MCF 10A (cell line): ENCODE measurements at places on chromosomes 12 and 14. TPM values are rescaled to one million over a fixed set of nuclear protein-coding genes. Genes with fewer than 3 reads are reported as not detected.

DNA sequence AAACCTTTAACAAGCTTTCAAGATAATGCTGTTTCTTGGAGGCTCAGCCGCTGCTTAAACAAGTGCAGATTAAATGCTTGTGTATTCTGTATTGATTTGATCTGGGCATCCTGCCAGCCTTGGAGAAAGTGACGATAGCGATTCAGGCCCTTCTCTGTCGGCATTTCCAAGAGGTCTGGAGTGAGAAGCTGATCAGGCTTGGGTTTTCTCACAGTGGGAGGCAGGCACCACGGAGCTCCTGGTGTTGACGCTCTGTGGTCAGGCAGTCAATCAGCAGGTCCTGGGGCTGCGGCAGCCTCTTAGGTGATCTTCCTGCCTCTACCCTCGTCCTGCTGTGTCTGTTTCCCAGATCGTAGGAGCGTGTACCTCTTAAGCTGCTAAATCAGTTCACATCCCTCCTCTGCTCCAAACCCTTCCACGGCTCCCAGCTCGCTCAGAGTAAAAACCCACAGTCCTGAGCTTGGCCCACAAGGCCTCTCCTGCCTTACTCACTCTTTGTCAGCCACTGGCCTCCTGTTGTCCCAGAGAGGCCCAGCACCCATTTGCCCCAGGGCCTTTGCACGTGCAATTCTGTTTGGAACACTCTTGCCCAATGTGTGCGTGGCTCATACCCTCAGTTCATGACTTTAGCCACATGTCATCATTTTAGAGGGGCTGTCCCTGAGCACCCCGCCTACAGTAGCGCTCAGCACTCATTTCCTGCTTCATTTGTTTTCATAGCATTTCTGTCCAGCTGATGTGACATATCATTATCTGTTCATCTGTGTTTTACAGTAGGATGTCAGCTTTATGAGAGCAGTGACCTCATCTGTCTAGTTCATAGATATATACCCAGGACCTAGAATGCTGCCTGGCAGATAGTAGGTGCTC lies 155.4 kb downstream of the AACS start:
- peak; percentile 56 for DNase-seq

DNA sequence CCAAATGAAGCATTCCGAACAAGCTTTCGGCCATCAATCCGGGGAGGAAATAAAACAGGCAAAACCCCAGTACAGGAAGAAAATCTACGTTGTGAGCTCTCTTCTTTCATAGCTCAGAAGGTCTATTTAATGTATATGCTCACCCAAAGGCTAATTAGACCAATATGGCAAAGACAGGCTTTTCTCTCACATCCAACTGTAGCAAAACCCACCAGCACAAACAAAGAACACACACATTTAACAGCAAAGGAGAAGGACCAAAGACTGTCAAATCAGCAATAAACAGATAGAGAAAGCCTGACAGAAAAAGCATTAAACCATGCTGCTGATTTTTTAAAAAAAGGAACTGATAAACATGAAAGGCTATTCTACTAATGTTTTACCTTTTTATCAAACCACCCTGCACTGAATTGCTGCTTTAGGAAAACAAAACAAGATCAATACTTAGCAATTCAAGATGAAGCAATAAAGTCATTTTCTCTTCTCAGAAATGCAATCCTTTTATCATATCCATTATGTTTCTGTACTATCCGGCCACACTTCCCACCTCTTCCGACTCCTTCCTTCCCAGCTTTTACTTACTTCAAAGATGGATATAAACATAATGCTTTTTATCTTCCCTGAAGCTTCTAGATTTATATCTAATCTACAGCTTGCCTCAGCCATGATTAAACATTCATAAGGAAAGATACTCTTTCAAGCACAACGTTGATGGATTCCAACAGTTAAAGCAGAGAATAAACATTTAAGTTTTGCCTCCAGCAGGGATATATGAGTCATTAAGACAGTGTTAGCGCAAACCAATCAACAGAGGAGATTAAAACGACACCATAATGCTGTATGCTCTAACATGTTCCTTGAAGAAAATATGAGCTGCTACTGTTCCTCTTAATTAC lies 74.6 kb upstream of the BBS10 start:
- peak; percentile 35 for DNase-seq

- peak; percentile 43 for DNase-seq
Measured at GRCh38 chr12:126582231-126582630, 1517.0 kb downstream of the AACS start.

- DNase-seq = no peak
Measured at GRCh38 chr14:53376064-53376463, 222.9 kb upstream of the DDHD1 start.

GRCh38 chr12:50985322-50985721 lies 33.0 kb downstream of the HIGD1C start:
- peak; percentile 41 for DNase-seq

ASB2 gene
- not detected in 2 replicates for total RNA-seq

HCAR2 gene
- 0.19 TPM in 1 of 2 replicates, not detected in the other for total RNA-seq
